ENCODE measurements at places on chromosomes 13 and 19.

DNA sequence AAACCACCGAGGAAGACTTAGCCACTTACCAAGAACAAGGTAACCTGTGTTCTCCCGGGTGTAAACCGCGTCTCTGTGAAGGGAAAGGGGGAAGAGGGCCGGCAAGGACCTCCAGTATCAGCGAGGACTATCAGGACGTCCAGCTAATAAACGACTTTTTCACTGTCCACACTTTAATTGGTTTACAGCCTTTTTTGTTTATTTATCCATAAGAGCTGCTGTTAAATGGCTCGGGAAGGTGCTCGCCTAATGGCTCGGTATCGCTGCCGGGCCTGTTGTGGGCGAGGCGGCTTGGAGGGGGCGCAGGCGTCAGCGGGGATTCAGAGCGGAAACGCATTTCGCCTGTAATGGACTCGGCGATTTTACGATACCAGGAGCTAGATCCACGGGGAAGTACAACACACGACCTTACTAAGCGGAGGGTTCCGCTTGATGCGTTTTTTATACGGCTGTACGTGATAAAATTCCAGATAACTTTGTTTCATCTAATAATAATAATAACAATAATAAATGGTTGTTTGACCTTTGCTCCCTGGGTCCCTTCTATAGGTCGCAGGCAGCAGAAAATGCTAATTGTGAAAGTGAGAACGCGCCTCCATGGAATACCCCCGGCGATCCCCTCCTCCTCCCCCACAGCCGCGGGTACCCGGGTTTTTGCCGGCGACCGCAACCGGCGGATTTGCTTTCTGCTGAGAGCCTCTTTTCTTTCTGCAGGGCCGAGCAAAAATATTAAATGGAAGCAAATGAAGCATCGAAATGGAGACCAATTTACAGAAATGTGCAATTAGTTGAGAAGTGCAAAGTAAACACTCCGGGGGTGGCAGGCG lies 2.5 kb upstream of the PDX1 start:
- DNase-seq: no peak

- no peak for DNase-seq
Observed at GRCh38 chr13:78306519-78307206, 296.7 kb downstream of the POU4F1 start.

GRCh38 chr13:112849500-112849899 lies 119.5 kb upstream of the MCF2L start:
- no peak for DNase-seq

DNA sequence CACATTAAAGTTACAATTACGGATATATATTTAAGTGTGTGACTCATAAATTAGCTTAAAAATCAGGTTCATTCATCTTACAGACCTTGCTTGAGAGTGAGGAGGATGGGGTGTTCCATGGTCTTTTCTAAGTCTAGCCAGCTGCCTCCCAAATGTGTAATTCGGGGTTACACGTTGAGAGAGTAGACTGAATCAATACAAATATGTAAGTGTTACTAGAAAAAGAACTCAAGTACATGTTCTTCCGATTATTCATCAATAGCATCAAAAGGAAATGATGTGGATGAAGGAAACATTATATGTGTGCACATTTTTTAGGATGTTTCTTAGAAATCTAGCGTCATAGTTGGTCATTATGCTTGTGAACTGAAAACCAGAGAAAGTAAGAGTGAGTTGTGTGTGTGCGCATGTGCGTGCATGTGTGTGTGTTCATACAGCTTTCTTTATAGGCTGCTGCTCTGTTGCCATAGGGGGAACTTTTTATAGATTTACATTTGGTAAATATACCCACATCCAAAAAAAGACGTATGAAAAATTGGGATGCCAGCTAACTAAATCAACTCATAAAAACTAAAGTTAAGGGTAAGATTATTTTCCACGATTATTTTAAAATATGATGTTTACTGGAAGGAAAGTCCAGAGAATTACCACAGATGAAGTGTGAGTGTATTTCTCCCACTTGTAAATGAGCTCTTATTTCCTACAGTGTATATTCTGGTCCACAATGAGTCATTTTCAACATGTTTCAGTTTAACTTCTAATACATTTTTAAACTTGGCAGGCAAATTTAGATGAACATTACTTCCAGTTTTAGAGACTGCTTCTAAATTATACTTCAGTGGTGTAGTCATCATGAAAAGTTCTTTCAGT lies 82.4 kb downstream of the PIBF1 start:
- no peak for DNase-seq

Measured in activated CD8-positive, alpha-beta memory T cell treated with anti-CD3 and anti-CD28 coated beads for 48 hours (primary cell).